ENCODE measurements at places on chromosomes 3 and 15.

DNA sequence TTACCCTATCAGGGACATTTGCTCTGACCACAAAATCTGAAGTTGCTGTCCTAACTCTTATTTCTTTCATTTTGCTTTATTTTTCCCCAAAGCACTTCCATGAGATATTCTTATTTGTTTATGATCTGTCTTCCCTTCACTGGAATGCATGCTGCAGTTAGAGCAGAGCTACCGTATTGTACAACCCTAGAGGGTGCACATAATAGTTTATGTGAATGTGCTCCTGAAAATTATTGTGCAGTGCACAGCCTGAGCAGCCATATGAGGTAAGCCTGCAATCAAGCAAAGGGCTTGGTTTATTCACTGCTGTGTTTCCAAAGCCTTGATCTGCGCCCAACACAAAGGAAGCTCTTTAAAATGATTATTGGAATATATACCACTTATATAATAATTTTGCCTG lies 120.3 kb upstream of the CADPS start:
- DNase-seq = no peak

DNA sequence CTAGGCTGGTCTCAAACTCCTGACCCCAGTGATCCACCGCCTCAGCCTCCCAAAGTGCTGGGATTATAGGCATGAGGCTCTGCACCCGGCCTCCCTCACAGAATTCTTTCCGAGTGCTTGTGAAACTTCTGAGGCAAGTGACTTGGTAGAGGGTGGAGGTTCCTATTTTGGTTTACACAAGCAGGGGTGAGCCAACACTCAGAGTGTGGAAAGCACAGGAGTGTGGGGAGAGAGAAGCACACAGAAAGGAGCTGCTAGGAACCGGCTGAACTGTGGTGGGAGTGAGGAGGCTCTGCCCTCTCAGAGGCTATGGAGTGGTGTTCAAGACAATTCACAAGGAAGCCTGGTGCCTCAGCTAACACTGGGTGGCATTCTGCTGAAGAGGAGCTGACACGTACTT lies 7.7 kb downstream of the CAPN3 start:
- DNase-seq = no peak

DNA sequence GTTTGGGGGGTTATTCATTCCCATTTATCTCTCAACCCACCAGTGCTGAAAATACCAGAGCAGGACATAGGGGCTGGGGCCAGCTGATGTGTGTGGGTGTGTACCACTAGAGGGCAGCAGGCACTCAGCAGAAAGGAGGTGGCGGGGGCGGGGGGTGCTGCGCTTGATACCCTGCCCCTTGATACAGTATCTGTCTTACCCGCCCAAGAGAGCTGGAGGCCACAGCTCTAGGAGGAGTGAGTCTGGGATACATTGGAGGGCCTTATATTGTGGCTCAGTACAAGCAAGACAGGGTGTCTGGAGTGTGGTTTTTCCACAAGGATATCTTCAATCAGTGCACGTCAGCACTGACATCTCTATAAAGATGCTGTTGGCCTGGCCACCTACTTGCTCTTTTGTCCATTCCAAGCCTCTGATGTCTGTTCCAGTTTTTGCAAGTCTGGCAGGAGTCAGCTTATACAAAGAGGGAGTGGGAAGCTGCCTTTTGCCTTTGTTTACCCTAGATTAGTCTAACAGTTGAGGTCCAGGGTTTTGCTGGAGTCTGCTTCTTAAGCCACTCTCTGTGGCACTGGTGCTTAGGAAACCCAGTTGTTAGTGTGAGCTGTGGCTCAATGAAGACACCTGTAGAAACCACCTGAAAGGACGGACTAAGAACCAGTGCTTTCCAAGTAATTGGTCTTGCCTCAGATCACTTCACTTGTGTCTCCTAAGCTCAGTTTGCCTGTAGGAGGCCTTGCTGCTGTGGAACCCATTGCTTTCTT lies 1.5 kb upstream of the RBM15B start:
- no peak for DNase-seq

- no peak for DNase-seq
These were observed 34.3 kb downstream of the STT3B start for GRCh38 chr3:31567036-31567435.

- no peak for DNase-seq
These were observed 49.9 kb upstream of the NEDD4 start for GRCh38 chr15:56042982-56043980.

DNA sequence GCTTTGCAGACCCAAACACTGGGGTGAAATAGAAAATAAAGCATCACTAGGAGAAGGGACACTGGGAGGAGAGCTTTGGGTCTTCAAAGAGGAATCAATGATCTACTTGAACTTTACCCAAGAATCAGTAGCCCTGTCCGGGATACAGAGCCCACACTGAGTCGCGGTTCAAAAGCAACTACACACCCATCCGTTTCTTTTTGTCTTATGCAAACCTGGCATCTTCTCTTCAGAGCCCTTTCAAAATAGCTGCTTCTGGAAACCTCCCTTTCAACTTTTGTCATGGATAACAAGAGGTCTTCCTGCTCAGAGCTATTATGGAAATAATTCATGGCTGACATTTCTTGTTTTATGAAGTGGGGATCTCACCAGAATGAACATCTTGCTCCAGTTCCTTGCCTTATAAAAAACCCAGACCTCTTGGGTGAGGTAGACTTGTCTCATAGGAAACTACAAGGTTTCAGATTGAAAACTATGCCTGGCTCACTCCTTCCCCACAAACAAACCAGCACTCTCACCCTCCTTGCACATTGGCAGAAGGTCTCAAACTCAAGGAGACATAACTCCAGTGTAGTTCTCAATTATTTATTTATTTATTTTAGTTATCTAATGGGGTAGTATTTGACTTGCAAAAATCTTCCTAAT lies 115.1 kb upstream of the ARHGEF3 start:
- no peak for DNase-seq

GRCh38 chr3:39415983-39416382 lies 9.5 kb downstream of the RPSA start:
- DNase-seq = no peak

- no peak for DNase-seq
These were observed 29.4 kb upstream of the ARID3B start for GRCh38 chr15:74511583-74511982.

DNA sequence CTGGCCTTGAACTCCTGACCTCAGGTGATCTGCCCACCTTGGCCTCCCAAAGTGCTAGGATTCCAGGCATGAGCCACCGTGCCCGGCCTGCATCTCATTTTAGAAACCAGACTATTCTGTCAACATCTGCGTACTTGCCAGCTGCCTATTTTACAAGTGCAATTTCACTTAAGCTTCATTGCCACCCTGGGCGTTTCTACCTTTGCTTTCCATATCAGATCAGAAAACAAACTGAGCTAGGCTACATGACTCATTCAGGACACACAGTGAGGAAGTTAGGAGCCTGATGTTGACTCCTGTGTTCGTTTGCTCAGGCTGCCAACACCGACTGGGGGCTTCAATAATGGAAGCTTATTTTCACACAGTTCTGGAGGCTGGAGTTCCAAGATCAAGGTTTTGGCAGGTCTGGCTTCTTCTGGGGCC lies 42.3 kb upstream of the KLHL25 start:
- DNase-seq = no peak

DNA sequence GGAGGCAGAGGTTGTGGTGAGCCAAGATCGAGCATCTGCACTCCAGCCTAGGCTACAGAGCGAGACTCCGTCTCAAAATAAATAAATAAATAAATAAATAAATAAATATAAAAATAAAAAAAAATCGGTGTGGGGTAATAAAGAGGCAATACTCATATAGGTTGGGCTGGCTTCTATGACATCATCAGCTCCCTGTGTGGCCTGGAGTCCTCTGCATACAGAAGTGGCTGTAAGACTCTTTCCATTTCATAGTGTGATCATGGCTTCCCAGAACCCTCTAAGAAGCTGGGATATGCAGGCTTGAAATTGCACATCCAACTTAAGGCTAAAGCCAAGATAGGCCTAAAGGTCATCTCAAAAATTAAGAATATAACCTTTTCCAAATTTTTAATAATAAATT lies 101.6 kb downstream of the ZIC4 start:
- no peak for DNase-seq

DNA sequence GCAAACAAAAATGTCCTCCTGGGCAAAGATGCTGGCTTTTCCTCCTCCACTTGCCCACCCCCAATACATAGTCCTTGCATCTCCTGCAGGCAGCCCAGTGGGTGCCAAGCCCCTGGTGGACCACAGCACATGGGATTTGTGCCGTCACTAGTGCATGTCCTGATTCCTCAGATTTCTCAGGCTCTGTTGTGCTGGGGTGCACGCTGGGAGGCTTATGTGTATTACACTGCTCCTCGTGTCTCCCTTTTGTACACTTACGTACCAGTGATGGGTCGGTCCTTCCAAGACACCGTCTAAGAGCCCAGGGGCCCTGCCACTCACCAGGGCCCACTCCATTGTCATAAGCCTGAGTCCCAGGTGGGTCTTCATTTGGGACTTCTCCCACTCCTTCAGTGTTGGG lies 70.1 kb downstream of the PLXNA1 start:
- DNase-seq = no peak

- no peak for DNase-seq
These were observed 58.6 kb downstream of the MME start for GRCh38 chr3:155138677-155139076.

GRCh38 chr15:80457896-80458295 lies 53.7 kb downstream of the ARNT2 start:
- no peak for DNase-seq

GRCh38 chr3:48536116-48536515 lies 20.5 kb downstream of the PFKFB4 start:
- no peak for DNase-seq

- DNase-seq = no peak
These were observed 151.5 kb downstream of the ALCAM start for GRCh38 chr3:105518203-105518602.

GRCh38 chr3:106628407-106628806 lies 748.8 kb upstream of the CCDC54 start:
- DNase-seq = no peak

GRCh38 chr15:41017066-41017735 lies 63.9 kb downstream of the CHAC1 start:
- DNase-seq = no peak

GRCh38 chr15:39114690-39115378 lies 466.0 kb upstream of the THBS1 start:
- no peak for DNase-seq

GRCh38 chr15:57592426-57592825 lies 722 bp downstream of the MYZAP start:
- no peak for DNase-seq

- no peak for DNase-seq
These were observed 97.5 kb downstream of the DNAJB8 start for GRCh38 chr3:128369121-128369703.

GRCh38 chr3:31740397-31740796 lies 207.7 kb downstream of the STT3B start:
- DNase-seq = no peak

GRCh38 chr3:126549861-126550487 lies 8.8 kb downstream of the C3orf22 start:
- no peak for DNase-seq

DNA sequence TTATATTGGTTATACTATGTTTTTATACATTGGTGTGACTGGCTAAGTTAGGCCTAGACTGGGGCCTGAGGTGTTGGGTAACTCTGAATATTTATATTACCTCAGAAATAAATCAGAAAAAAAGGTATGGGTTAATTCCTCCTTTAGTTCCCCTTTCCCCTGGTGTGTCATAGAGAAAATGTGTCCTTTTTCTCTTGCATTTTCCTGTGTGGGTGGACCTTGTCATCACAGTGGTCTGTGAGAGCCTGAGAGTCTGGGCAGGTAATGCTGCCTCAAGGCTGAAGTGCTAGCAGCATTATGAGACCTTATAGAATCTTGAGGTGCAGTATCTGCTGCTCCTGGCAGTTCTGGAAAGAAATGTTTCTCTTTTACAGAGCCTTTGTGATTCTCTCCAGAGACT lies 69.7 kb downstream of the PCOLCE2 start:
- DNase-seq = no peak

DNA sequence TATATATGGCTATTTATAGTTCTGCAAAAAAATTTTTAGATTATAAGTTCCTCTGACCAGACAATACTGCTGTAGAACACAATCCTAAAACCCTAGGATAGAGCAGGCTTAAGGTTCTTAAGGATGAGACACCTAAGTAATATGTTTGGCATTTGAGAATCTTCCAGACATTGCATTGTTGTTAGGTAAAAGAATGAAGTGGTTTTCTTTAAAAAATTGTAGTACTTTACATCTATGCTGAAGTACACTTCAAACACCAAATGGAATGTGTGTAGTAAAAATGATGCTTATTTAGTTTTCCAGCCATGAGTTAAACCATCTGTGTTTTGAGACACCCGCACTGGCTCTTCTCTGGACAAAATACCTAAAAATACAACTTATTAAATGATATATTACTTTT lies 857.7 kb downstream of the OTOL1 start:
- DNase-seq = peak; percentile 49

DNA sequence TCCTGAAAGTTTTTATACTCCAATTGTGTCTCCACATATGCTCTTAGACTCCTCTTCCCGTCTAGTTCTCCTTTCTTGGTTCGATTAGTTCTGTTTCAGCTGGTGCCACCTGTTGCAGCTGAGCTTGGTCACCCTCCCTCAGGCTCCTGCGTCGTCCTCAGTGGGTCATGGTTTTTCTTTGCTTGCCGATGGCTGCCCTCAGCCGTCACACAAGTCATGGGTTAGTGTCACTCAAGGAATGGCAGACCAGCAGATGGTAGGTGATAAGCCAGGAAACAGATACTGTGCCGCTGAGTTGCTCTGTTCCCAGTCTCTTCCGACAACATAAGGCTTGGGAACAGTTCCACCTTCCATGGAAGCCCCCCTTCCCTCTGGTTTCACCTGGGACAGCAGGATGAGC lies 109.9 kb downstream of the IGF1R start:
- no peak for DNase-seq

GRCh38 chr3:54146506-54147239 lies 24.3 kb downstream of the CACNA2D3 start:
- no peak for DNase-seq

DNA sequence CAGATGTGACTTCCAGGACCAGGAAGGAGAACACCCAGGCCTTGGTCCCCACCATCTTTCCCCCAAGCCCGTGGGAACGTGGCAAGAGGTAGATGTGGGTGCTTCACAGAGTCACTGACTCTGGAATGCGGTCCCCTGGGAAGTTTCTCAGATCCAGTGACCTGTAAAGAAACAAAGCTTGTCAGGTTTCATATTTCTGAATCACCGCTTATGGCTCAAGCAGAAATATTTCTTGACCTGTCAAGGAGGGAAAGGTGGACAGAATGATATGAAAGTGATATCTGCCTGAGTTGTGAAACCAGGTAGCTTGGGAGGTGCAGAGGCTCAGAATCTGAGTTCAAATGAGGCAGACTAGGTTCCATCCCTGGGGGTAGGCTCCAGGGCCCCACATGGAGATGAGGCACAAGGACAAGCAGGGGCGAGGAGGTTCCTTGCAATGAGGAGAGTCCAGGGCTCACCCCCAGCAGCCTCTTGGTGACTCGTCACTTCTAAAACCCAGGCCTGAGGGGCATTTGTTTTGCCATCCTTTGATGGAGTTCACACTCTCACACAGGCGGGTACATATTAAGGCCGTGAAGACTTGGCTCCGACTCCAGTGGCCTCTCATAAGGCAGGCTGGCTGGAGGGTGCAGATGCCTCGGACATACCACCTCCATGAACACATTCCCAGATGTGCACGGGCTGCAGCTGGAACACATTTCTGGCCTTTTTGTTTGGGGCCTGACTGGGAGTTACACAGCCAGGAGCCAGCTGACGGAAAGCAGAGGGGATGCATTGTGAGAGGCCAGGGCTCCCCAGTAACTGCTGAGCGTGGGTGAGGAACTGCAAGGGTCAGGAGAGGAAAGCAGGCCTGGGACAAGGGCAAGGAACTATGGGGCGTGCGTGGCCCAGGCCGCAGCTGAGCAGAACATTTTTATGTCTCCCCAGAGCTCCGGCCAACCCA lies 1.3 kb downstream of the CILP start:
- DNase-seq = no peak

GRCh38 chr3:37680401-37680800 lies 181.3 kb upstream of the CTDSPL start:
- DNase-seq = no peak
